ENCODE measurements at places on chromosomes 2 and 18.

GRCh38 chr2:16861530-16861929, 195.9 kb upstream of the CYRIA start:
- DNase-seq: no peak

GRCh38 chr2:131588152-131588873, 60.6 kb downstream of the CCDC74A start:
- no peak for DNase-seq

- no peak for DNase-seq
These were observed 116.2 kb downstream of the METTL8 start for GRCh38 chr2:171317492-171318125.

- no peak for DNase-seq
These were observed 19.6 kb downstream of the SPATA3 start for GRCh38 chr2:231015478-231015877.

DNA sequence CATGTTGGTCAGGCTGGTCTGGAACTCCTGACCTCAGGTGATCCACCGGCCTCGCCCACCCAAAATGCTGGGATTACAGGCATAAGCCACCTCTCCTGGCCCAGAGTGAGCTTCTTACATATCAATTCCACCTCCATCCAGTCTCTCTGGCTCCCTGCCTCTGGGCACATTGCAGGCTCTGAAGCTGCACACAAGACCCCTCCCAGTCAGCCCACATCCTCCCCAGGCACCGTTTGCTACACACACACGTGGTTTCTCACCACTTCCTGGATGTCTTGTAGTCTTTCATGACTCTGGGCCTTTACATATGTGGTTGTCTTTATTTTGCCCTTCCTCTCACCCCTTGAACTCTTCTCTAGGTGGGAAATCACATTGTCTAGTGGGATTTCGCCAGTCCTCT, 64.0 kb upstream of the CABLES1 start:
- peak; percentile 67 for DNase-seq

Measured in stimulated activated CD8-positive, alpha-beta memory T cell treated with anti-CD3 and anti-CD28 coated beads, Interleukin-2, amount 100 ng/mL, for 1 hour (primary cell).